ENCODE measurements at places on chromosomes 3 and 15.

DNA sequence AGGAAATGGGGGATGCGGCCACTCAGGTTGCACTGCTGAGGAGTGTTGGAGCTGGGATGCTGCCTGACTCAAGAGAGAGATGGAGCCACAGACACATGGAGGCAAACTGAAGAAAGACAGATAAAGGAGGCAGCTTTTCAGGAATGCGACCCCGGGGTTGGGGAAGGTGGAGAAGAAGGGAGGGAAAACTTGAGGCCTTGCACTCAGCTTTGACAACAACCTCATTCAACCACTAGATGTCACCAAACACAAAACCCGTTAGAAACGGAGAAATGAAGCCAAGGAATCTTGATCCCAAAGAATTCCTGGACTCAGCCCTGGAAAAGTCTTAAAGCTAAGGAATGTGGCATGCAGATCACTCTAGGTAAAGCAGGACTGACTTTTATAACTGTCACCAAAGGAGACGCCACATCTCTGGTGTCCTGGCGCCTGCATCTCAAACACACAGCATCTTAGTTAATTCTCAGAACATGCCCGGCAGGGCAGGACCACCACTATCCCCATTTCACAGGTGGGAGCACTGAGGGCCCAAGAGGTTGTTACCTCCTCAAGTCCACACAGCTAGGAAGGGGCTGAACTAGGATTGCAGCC, 59.6 kb upstream of the LMCD1 start:
- DNase-seq = peak; percentile 47

DNA sequence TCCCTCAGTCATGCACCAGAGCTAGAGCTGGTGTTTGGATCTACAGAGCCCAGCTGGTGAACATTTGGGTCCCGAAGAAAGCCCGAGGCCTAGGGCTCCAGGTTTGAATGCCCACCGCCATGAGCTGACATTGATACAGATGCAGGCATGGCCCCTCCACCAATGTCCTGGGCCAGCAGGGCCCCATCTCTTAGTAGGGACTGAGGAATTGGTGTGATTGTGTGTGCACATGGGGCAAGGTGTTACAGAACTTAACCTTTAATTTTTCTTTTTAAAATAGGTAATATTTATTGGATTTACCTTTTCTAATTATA, 11.0 kb downstream of the PODXL2 start:
- DNase-seq = no peak

DNA sequence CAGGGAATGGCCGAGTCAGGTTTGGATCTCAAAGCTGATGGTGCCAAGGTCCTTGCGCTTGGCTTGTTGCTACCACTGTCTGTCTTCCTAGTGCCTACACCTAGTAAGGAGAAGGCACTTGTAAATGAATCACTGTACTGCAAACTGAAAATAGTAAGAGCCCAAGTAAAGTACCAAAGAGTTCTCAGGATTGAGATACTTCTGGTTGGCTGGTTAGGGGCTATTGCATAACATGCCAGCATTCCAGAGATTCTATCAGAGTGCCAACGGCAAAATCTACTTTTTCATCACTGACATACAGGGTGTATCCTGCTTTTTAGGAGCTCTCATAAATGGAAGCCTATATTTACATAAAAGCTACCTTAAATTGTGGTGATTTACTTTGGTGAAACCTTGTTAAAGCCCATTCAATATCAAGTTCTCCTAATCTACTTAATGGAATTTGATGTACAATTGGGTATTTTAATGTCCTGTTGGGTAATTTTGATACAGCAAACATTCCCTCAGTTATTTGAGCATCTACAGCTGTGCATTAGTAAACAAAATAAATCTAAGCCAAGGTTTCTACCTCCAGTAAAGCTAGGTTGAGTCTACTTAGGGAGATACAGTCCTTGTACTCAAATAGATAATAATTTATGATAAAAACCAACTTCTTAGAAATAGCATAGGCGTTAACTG, 30.7 kb upstream of the CHD2 start:
- DNase-seq = no peak

DNA sequence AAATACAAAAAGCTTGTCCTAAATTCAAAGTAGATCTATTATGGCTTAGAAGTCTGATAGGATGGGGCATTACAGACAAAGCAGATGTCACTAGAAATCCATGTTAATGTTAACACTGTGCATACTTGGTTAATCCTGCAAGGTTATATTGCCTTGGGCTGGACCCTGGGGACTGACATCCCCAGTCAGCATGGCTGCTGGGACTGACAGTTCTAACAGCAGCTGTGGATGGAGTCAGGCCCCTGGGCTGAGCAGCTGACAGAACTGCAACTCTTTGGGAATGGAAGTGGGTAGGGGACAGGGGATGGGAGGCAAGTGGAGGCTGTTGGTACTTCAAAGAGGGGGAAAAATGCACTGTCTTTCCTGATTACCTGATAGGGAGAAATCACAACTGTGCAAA, 7.5 kb downstream of the P2RY1 start:
- DNase-seq = no peak

DNA sequence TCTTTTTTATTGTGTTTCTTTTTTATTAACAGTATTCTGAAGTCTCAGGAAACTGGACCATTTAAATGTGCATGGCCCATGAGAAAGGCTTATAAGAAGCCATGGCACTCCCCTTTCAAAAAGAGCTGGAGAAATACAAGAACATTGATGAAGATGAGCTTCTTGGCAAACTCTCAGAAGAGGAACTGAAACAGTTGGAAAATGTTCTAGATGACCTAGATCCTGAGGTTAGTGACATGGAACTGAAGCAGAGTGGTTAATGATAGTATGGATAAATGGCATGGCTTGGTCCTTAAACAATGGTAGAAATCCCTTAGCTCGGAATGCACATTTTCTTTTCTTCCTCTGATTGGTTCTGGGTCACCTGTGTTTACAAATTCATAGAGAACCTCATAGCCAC, 14.9 kb downstream of the TMOD2 start:
- no peak for DNase-seq

DNA sequence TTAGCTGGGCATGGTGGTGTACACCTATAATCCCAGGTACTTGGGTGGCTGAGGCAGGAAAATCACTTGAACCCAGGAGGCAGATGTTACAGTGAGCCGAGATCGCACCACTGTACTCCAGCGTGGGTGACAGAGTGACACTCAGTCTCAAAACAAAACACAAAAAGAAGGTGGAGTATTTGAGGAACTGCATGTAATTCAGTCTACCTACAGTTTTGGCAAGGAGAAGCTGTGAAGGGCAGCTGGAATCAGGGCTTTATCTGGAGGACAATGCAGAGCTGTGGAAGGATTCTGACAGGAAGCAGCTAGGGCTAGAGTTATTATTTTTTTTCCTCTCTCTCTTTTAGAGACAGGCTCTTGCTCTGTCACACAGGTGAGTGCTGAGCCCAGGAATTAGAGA, 6.8 kb downstream of the H1-8 start:
- DNase-seq = peak; percentile 24

DNA sequence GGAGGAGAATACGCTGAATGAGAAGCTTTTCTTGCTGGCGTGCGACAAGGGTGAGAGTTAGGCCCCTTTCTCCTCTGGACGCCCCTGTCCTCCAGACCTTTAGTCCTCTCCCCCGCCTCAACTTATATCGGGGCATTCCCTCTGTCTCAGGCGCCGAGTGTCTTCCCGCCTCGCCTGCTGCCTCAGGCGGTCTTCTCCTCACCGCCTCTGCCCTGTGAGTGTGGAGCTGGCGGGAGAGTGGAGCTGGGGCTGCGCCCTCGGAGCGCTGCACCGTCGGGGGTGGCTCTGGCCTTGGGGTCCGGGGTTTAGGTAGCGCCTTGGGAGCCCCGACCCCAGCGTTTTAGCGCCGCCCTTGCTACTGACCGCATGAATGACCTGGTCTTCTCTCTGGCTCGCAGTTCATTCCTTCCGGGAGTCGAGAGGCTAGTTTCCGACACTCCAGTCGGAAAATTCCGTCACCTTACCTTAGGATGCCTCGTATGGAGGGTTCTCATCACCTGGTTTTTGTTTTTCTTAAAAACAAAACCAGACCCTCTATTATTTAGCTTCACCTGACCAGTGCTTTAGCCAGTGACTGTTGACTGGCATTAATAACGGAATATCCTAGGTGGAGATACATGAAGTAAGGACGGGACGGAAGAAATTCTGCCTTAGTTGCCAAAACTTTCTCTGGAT, 985 bp downstream of the TRPC1 start:
- no peak for DNase-seq

DNA sequence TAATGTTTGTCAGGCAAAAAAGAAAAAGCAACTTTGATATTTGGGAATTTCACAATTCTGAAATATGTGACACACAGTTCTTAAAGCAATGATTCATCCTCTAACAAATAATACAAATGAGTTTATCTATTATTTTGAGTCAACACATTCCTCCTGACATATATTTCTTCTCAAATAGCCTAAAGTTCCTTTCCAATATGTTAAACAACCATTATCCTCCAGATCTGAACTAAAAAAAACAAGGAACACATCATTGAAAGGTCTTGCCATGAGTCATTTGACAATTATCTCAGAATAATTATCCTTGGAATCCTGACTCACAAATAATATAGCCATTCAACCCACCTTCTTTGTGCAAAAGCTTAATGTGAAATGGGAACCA, 208.7 kb upstream of the CDIN1 start:
- no peak for DNase-seq

DNA sequence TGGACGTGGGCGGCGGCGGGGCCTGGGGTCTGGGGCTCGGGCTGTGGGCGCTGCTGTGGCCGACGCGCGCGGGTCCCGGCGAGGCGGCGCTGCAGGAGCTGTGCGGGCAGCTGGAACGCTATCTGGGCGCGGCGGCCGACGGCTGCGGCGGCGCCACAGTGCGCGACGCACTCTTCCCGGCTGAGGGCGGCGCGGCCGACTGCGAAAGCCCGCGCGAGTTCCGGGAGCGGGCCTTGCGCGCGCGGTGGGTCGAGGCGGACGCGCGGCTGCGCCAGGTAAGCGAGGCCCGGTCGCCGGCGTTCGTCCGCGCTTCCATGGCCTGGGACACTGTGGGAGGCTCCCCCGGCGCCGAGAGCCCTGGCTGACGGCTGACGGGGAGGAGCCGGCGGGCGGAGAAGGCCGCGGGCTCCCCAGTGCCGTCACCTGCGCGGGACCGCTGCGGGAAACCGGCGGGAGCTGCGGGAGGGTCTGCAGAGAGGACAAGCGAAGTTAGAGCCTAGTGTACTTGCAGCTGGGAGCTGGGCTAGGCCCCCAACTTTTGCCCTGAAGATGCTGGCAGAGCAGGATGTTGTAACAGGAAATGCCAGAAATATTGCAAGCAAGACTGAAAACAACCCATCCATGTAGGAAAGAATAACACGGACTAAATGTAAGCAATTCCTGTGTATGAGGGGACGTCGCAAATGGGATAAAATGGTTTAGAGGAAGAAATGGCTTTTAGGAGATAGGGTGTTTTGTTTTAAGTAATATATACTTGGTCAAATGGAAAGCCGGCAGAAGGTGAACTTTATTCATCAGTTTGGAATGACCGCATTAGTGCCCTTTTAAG, 847 bp downstream of the WHAMM start:
- peak; percentile 55 for DNase-seq

DNA sequence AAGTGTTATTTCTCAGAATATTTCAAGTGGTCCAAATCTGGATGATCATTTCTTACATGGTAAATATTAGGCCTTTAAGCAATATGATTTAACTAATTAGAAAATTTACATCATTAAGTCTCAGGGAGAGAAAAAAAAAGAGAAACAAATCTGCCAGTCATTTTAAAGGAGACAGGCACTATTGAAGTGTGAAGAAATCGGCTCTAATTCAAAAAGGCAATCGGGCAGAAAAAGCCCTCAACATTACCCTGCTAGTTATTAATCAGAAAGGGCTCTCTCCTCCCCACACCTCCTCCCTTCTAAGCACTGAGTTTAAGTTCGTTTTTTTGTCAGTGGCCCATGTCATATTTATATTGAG, 215.9 kb downstream of the MEIS2 start:
- DNase-seq = no peak

GRCh38 chr3:50658416-50658815, 16.3 kb upstream of the DOCK3 start:
- DNase-seq = no peak

GRCh38 chr15:58842713-58843396, 71.8 kb downstream of the MINDY2 start:
- no peak for DNase-seq

GRCh38 chr15:26260517-26261133, 397.5 kb upstream of the ATP10A start:
- peak; percentile 0 for DNase-seq

GRCh38 chr15:23033979-23034378, 5.4 kb downstream of the TUBGCP5 start:
- DNase-seq = no peak

- DNase-seq = no peak
Measured at GRCh38 chr3:177647341-177647740, 450.1 kb upstream of the TBL1XR1 start.

- DNase-seq = no peak
Measured at GRCh38 chr3:147816752-147817151, 407.6 kb downstream of the ZIC1 start.

DNA sequence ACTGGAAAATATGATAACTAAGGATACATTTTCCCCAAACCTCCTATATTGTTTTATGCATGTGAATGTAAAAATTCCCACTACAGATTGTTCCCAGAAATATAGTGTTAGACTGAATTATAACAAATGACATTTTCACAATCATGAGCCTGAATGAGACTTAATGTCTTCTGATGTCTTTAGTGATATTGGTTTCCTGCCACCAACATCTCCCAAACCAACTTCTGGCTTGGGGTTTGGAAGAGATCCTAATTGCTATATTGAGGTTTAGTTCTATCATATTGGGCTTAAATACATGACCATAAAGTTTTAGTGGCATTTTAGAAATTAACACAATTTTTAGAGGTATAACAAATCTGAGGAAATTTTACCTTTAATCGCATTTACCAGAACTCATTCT, 445.3 kb upstream of the CCDC54 start:
- no peak for DNase-seq

DNA sequence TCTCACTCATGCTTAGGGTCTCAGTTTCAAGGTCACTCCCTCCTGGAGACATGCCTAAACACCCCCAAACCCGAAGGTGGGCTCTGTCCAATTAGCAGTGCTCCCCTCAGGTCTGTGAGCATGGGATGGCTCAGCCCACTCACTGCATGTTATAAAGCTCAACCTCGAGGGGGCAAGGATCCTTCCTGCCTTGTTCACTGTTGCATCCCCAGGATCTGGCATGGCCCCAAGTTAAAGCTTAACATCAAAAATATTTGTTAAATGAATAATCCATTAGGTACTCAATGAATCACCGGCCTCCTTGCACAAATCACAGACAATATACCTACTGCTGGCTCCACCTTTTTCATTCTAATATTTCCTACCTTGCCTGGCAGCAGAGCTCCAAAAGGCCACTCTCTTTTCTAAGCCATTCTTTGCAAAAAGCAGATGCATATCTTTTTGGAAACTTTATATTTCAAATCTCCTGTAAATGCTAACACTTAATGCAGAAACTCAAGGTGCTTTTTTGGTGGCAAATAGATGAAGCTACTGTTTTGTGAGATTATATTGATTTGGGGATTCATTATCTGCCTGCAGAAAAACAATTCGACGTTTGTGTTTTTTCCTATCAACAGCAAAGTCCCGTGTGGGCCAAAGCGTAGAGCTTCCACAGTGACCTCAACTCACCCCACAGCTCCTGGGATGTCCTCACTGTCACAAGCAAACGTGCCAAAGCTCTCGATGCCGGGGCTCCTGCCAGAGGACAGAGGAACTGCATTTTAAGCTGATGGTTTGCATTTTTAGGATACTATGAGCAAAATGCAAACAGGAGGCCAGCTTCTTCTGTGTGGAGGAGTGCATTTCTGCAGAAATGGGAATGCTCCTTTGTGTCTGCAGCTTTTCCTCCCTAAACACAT, 35.4 kb downstream of the PCOLCE2 start:
- DNase-seq = no peak

- no peak for DNase-seq
Measured at GRCh38 chr15:42206406-42206805, 1.7 kb downstream of the VPS39 start.
